ENCODE measurements at places on chromosomes 4 and X. TPM values are rescaled to one million over a fixed set of nuclear protein-coding genes. Genes with fewer than 3 reads are reported as not detected.

The P2RY10 gene
- total RNA-seq, result 5.0 TPM

GRCh38 chrX:65136424-65136823 lies 160.2 kb upstream of the ZC4H2 start:
- DNase-seq, result no peak

DNA sequence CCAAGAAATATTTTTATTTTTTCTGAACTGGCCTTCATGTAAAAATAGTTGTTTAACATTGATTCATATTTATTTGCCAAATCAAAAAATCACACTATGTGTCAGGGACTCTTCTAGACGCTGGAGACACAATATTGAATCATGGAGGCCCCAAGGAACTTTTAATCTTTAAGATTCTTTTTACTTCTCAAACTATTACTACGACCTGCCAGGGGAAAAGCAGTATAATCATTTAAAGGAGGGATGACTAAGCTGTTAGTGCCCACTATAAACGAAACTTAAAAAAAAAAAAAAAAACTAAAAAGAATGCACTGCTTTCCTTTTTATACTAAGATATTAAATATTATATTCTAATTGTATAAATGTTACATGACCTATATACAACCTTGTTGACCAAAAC lies 84.7 kb downstream of the PPA2 start:
- no peak for DNase-seq

DNA sequence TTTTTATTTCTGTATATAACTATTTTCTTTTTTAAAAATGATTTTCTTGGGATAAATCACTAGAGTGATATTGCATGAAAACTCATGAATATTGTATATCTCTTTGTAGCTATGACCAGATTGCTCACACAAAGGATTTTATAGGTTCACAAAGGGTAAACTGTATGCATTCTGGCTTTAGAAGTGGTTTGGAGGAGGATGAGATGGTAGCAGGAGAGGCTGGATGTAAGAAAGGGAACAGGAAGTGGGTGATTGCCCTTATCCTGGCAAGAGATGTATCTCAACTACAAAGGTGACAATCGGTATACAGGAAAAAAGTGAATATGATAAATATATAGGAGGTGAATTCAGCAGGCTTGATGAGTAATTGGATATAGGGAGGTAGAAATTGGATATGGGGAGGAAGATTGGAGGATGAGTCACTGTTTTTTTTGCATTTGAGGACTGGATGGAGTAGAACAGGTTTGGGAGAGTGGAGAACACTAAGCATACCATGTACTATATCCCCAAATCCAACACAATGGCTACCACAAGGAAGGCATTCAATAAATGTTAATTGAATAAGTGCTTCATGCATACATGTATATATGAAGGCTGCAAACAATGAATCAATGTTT lies 9.9 kb downstream of the FGG start:
- DNase-seq, result no peak

- peak; percentile 82 for DNase-seq
These were observed 9.3 kb upstream of the HAUS3 start for GRCh38 chr4:2251073-2251794.

- DNase-seq, result no peak
These were observed 34.8 kb downstream of the UBE2K start for GRCh38 chr4:39732728-39733127.

DNA sequence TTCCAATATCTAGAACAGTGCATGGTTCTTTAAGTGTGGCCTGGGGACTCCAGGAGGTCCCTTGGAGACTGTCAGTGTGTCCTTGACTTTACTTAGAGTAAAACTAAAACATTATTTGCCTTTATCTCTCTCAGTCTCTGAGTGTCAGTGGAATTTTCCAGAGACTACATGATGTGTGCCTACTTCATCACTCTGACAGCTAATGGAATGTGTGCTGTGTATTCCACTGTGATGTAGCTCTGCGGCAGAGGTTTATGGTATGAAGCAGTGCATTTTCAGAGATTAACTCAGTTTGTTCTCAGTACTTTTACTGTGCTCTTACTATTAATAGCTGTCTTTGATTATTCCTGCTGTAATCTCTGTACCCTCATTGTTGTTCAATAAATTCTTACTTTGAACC lies 85.6 kb downstream of the MANBA start:
- DNase-seq, result no peak

GRCh38 chr4:173680278-173680677 lies 150.2 kb upstream of the HAND2 start:
- no peak for DNase-seq

The RHOXF1 gene
- not detected for total RNA-seq

The SUPT20HL2 gene
- total RNA-seq, result not detected

DNA sequence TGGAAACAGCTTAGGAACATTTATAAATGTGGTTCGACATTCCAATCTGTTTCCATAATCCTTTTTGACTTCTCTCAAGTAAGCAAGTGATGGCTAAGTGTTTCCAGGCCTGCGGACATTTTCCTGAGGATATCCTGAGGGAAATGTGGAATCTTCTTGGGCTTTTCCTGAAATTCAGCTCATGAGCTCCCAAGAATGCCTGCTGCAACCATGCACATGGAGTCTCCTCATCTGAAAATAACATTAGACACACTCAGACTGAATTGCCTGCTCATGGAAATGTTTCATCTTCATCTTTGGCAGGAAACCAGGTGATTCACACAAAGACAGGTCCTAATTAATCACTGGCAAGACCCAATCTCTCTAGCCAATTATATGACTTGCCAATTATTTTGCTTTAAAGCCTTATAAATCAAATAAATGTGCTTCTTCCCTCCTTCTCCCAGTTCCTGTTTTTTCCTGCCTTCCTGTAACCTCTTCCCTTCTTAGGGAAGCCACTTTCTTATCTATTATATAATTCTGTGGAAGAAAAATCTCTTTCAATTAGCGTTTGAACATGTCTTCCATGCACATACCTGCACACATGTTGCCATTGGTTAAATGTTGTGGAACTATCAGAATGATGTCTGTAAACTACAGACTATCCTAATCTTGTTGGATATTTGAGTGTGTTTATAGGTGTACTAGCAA lies 104.6 kb upstream of the MXRA5 start:
- no peak for DNase-seq

DNA sequence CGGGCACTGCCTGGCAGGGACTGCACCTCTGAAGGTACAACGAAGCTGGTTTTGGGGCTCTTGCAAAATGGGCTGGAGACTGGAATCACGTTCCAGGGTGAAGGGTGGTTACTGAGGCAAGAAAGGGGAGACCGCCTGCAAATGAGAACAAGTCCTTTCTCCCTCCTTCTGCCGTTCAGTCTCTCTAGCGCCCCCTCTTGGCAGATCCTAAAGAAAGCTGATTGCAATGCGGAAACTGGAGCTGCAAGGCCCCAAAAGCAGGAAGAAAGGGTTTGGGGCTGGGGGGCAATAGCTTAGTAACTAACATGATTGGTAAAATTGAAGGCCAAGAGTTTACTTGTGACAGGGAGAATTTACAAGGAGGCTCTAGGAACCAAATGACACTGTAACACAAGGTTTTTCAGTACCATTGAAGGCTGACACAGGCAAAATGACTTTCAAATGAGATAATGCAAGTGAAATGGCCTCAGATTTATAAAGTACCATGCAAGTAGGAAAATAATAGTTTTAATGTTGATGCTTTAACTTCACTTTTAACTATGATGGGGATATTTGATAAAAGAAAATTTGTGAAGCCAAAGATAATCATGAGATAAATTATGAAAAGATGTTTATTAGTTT lies 222.7 kb upstream of the HAND2 start:
- DNase-seq, result no peak

The EDA2R gene
- 5.2 TPM for total RNA-seq

DNA sequence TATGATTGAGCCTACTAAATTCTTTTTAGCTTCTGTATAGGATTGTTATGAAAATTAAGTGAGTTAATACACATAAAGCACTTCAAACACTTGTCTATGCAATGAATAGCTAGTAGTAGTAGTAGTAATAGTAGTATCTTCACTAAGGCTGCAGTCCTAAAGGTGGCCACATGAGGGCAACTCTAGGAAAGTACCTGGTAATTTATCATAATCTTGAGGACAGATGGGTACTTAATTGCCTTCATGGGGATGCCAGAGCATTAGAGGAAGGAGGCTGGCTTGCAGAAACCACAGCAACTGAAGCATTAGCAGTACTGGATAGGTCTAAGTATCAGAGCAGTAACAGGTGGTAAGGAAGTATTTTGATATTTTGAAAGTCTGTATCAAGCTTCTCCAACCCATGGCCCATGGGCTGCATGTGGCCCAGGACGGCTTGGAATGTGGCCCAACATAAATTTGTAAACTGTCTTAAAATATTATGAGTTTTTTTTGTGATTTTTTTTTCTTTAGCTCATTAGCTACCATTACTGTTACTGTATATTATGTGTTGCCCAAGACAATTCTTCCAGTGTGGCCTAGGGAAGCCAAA lies 17.3 kb downstream of the NIPAL1 start:
- no peak for DNase-seq

DNA sequence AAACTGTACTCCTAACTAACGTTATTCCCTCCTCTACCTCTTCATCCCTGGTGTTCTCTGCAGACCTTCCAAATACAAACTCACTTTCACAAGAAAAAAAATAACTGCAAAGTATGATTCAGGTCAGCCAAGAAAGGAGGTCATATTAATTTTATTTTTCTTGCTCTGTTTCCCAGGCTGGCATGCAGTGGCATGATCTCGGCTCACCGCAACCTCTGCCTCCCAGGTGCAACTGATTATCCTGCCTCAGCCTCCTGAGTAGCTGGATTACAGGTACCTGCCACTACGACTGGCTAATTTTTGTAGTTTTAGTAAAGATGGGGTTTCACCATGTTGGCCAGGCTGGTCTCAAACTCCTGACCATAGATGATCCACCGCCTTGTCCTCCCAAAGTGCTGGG lies 156.6 kb downstream of the CHIC2 start:
- peak; percentile 7 for DNase-seq

GRCh38 chr4:182823576-182823975 lies 93.6 kb downstream of the DCTD start:
- no peak for DNase-seq

GRCh38 chr4:116705466-116705865 lies 379.9 kb downstream of the TRAM1L1 start:
- no peak for DNase-seq

DNA sequence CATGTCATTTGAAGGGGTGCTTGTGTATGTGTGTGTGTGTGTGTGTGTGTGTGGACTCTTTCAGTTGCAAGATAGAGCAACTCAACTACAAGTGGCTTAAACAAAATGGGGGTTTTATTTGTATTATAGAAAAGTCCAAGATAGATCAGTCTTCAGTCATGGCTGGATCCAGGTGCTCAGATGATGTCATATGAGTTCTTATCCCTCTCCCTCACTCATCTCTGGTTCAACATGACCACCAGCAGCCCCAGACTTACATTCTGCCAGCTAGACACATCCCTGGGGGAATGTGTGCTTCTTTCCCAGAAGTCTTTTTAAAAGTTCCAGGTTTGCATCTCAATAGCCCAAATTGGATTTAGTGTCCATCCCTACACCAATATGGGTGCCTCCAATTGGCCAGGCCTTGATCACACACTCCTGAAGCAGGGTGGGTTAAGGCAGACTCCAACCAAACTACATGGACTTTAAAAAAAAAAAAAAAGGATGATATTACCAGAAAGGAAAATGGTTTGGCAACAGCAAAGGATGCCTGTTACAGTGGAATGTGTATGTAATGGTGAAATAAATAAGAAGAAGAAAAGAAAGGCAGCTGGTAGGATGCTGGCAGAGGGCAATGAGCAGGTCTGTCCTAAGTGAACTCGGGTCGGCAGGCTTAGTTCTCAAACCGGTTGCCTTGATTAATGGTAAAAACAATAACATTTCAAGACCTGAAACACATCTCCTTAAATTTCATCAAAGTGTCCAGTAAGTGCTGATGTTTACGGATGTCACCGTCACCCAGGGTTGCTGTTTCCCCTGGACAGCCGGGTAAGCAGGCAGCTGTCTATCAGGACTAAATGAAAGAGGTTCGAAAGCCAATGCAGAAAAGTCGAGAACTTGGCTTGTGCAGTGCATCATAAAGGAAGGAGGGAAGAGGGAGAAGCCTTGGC lies 107.7 kb downstream of the SMIM20 start:
- no peak for DNase-seq

DNA sequence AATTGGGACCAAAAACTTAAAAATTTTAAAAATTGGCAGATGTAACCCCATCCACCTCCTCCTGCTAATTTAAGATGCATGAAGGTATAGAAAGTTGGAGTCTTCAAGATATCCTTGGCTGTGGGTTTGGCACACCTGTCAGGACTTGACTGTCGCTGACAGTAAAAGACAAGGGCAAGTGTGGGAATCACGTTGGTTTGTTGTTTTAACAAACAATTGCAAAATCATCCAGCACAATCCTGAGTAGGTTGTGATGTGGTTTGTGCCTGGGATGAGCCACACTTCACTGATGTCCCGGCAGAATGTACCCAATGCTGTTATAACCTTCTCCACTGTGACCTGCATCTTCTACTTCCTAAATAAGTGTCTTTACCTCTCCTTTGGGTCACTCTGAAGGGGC lies 24.0 kb downstream of the HOPX start:
- no peak for DNase-seq

DNA sequence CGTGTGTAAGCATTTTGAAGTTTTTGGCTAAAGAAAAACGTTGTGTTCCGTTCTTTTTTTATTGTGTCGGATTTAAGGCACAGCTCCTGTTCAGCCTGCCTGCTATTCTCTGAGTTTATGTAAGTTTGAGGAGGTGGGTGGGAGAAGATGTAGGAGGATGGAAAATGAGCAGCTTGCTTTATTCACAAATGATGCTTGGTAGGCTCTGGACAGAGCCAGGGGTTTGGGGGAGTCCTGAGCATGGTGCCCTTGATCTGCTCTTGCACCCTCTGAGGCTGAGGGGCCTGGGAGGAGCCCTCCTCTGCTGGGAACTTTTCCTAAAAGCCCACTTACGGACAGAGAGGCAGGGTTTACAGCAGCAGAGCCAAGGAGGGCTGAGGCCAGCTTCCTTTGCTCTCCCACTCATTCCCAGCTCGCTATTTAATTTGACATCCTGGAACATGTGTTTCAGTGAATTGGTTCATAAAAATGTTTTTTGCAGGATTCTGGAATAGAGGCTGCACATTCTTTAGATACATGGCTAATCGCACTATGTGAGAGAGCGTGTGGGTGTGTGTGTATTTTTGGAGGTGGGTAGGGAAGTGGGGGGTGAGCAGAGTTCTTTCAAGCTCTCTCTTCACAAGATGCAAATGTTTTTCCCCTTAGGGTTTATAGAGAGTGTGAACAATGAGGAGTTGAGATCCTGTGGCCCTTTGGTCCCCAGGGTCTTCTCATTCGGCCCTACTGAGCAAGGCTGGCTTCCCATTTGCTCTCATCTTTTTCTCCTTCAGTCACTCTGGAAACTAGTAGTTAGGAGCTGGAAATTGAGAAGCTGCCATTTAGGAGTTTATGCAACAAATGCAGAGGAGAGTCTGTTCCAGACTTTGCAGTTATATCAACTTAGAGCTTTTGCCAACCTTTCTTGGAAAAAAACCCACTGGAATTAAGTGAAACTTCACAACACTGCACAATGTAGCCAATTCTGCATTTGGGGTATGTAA lies 32.1 kb downstream of the TMEM131L start:
- DNase-seq, result no peak

DNA sequence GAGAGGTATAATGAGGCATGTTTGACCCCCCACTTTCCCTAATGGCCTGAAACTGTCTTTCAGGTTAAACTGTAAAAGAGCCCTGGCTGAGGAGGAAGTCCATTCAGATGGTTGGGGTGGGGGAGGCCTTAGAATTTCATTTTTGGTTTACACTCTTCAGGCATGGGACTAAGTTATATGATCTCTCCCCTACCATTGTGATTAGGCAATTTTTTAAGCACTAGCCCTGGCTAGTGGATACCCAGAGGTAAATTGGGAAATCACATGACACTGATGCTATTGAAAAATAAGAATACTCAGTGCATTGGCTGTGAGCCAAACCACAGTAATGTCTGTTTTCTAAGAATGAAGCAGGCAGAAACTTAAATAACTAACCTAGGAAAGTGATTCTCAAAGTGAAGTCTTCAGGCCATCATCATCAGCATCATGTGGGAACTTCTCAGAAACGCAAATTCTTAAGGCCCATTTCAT lies 149.7 kb downstream of the RRAGB start:
- DNase-seq, result no peak

Data from esophagus muscularis mucosa (tissue), 4 donors.